ENCODE measurements at places on chromosomes 6 and 20.

DNA sequence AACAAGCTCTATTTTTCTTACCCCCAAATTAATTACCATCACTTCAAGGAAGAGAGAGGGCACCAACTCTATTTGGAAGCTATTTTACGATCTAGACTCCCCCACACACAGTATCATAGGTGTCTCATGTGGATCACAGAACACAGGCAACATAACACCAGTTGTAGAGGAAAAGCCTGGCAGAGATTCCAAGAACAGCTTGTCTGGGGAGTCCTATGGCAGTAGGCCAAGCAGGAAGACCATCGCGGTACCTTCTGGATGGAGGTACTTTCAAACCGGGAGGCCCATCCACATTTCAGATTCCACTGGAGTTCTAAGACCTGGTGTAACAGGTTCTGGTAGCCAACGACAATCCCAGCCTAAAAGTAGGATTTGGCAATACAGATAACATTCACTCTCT is 37.6 kb upstream of the SPDEF start:
- DNase-seq = no peak

- no peak for DNase-seq
Observed at GRCh38 chr20:1121429-1121828, 3.0 kb downstream of the PSMF1 start.

DNA sequence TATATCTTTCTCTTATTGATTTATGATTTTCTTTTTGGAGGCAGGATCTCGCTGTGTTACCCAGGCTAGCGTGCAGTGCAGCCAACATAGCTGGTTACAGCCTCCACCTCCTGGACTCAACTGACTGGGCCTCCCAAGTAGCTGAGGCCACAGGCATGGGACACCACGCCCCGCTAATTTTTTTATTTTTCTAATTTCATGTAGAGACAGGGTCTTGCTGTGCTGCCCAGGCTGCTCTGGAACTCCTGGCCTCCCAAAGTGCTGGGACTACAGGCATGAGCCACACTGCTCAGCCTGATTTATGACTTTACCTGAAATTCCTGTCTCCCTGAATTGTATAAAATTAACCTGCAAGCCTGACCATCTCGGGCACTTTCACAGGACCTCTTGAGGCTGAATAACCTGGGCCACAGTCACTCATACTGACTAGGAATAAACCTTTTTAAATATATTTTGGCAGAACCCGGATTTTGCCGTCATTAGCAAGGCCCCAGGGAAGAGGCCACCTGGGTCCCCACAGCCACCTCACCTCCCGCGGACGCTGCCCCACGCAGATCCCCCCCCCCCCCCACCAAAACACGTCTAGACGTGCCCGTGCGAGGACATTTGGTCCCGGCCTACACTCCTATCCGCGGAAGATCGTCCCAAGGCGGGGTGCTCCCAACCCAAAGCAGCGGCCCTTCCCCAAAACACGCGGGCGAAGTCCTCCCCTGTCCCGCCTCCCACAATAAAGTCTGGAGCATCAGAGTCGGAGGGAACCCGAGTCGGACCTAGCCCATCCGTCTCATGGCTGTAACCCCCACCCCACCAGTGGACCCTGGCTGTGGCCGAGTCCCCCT is 902 bp downstream of the ZNF337 start:
- no peak for DNase-seq

DNA sequence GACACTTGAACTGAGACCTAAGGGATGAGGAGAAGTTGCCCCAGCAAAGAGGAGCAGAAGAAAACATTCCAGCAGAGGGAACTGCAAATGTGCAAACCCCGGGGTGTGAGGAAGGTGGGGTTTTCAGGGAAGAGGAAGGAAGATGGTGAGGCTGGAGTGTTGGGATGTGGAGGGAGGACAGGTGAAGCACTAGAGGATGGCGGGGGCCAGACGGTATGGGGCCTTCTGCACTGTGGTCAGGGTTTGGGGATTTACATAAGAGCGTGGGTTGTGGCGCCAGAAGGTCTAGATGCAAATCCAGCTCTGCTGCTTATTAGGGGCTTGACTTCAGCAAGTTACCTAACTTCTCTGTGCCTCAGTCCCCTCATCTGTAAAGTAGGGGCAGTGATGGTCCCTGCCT is 16.0 kb downstream of the DLGAP4 start:
- no peak for DNase-seq

- no peak for DNase-seq
Observed at GRCh38 chr6:139231206-139231605, 60.6 kb downstream of the TXLNB start.

DNA sequence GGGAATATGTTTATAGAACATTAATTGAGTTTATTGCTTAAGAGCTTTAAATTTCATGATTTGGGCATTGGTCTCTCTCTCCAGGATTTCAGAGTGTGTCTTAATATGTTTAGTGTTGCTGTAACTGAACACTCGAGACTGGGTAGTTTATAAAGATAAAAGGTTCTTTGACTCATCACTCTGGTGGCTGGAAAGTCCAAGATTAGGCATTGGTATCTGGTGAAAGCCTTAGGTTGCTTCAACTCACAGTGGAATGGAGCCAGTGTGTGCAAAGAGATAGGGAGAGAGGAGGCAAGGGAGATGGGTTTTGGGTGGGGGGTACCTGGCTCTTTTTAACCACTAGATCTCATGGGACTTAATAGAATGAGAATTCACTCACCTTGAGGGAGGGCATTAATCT is 35.6 kb upstream of the DTNBP1 start:
- DNase-seq = no peak

DNA sequence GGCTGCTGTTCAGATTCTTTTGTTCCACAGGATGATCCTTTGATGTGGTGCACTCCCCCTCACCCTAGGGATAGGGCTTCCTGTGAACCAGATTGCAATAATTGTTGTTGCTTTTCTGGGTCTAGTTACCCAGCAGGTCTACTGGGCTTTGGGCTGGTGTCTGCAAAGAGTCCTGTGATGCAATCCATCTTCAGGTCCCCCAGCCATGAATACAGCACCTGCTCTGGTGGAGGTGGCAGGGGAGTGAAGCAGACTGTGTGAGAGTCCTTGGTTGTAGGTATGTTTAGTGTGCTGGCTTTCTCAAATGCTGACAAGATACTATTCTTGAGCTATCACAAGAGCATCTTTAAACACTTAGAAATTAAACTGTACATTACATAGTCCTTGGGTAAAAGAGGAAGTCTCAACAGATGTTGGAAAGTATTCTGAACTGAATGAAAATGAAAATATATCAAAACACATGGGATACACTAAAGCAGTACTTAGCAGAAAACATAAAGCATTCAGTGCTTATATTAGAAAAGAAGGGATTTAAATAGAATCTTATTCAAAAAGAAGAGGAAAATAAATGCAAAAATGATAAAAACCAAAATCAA is 49.1 kb upstream of the CCR6 start:
- no peak for DNase-seq

DNA sequence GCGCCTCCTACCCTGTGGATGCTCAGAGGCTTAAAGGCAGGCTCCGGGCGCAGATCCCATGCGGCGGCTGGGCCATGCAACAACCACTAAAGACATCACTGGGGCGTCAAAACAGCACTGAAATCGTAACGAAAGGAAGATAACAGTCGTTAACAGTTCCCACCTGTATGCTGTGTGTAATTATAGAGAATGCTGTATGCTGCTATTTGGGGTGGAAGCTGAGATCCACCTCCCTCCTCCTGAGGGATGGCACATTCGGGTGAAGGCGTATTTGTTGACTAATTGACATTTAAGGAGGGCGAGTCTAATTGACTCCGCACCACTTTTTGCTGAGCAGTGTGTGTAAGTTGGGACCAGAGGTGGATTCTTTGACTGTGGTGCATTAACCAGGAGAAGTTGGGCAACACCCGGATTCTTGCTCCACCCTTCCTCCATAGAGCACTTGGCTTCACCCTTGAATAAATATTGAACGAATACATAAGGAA is 687 bp downstream of the SLC35A1 start:
- DNase-seq = no peak

GRCh38 chr6:20325641-20326421 is 75.8 kb upstream of the E2F3 start:
- no peak for DNase-seq

GRCh38 chr6:49905296-49905695 is 39.0 kb upstream of the CRISP1 start:
- DNase-seq = no peak

DNA sequence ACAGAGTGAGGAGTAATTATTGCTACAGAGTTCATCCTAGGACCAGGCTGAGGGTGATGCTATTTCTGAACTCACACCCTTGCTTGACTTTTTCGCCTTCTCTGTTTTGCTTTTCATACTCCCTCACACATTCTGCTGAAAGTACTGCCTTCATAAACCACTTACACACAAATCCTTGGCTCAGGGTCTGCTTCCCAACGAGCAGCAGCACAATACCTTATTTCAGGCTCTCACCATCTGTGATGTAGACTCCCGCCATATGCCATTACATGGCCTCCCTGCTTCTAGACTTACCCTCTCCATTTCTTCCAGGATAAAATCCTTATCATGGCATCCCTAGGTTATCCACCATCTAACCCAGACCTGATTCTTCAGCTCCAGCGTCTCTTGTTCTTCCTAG is 321.3 kb upstream of the SPTLC3 start:
- DNase-seq = no peak

DNA sequence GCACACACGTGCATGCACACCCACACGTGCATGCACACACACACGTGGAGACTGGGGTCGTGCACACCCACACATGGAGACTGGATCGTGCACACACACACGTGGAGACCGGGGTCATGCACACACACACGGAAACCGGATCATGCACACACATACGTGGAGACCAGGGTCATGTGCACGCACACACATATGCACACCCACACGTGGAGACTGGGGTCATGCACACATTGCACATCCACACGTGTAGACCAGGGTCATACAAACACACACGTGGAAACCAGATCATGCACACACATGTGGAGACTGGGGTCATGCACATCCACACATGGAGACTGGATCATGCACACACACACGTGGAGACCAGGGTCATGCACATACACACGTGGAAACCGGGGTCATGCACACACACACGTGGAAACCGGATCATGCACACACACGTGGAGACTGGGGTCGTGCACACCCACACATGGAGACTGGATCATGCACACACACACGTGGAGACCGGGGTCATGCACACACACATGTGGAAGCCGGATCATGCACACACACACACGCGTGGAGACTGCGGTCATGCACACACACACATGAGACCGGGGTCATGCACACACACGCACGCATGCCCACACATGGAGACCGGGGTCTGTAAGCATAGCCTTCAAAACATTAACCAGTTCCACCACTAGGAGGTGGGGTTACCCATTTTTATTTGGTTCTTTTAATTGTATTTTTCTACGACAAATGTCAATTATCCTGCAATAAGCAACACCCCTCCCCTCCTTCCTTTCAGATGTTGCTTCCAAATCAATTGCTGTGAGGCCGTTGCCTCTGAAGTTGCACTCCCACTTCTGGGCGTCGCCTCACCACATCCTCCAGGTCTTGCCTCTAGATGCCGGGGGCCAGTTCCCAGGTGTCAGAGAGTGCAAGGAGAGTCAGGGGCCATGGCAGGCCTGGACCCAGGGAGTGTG is 95.8 kb downstream of the TMEM242 start:
- DNase-seq = no peak

- peak; percentile 51 for DNase-seq
Observed at GRCh38 chr6:157823001-157823527, at the start of gene SNX9. Gene SNX9 (plus strand): TSS chr6:157823246. CDS start chr6:157823435, 189 bp downstream.

GRCh38 chr6:118523216-118523615 is 24.9 kb upstream of the PLN start:
- DNase-seq = no peak

GRCh38 chr6:87698547-87699006 is 3.5 kb downstream of the AKIRIN2 start:
- no peak for DNase-seq

- no peak for DNase-seq
Observed at GRCh38 chr6:144447472-144447871, 162.3 kb downstream of the UTRN start.

DNA sequence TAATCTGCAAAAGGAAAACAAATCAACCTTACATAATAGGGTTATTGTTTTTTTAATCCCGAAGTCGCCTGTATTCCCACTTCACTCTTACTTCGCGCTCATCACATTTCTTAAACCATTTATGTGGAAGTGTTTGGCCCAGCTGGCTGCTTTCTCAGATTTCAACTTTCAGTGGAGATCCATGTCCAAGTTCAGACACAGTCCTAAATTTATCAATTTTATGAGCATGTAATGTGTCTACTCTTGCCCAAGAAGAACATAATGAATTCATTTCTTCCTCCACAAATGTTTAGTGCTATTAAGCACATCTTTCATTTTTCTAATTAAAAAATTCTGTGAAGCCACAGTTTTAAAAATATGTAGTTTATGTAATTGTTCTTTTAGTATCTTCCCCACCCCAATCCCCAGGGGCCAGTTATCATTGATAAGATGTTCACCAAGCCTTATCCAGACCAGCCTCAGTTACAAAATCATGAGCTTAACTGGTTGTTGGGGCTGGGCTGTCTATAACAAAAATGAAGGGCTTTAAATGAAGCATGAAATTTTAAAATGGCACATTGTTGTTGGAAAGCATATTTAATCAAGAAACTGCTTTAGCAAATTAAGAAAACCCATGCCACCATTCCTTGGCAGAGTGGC is 151.7 kb downstream of the UST start:
- no peak for DNase-seq

DNA sequence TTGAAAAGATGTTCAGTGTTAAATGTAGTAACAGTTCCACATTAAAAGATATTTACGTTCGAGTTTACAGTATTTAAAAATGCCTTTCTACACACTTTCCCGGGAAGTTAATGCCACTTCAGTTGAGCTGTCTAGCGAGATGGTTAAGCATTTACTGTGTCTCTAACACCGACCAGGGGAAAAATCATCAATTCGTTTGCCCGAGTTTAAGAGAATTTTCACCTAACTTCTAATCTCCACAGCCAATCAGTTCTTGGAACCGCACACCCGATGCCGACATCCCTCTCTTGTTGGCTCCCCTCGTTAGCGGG is 58.2 kb downstream of the FAM217A start:
- DNase-seq = no peak

GRCh38 chr6:45923831-45924391 is 91.7 kb downstream of the CLIC5 start:
- no peak for DNase-seq

- no peak for DNase-seq
Observed at GRCh38 chr6:51045548-51045947, 226.9 kb downstream of the TFAP2B start.

- DNase-seq = no peak
Observed at GRCh38 chr6:151199991-151200390, 39.8 kb upstream of the AKAP12 start.

DNA sequence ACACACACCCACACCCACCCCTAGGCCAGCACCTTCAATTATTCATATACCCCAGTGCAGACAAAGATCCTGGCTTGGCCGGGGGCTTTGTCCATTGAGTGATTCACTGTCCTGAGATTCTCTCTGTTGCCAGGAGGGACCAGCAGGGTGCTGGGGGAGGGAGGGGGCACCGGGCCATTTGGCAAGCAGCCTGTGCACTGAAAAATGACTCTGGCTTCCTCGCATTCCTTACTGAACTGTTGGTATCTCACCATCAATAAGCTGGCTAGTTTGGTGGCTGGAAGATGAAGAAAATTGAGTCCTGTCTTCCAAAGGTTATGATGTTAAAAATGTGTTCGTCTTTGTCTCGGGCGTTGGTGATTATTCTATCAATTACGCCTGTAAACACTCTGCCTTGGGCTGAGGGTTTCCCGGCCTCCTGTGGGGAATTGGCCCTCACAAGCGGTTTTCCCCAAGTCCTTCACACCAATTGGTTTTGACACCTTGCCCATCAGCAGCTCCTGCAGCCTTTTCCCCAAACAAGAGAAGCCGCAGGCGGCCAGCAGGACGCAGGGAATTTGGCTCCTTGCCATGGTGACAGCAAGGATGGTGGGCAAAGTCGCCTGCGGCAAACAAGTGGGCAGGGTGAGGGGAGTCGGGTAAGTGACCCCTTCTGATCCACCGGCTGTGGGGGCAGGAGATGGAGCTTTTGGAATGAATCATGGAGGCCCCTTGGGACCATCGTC is 4.9 kb downstream of the VSTM2L start:
- DNase-seq = no peak
